H54 (cell line): ENCODE measurements at places on chromosomes 16 and 17.

DNA sequence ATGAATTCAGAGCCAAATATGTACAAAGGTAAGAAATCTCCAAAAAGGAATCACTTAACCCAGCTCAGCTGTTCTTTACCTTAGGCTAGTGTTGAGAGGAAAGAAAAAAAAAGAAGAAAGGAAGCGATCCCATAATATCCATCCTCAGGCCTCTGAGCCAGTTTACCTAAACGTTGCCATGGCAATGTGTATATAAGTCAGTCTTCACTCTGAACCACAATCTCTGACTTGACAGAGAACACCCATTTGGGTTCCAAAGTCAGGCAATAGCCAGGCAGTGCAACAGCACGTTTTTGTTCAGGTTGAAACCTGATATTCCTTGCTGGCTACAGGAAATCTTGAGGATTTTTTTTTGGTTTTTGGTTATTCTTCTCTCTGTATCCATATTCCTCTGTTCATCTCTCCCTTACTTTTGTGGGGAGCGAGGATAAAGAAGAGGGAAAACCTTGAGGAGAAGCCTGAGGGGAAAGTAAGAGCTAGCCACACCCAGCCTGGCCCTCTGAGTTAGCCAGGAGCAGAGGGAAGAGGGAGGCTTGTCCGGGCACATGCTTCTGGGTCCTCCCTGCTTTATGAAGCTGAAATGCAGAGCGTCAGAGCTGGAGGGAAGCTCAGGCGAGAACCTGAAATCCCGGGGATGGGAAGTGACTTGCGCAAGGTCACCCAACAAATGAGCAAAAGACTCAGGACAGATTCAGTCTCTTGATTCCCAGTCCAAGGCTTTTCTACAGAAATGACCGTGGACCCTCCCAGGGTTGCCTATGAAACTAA, 152.7 kb downstream of the SOX9 start:
- no peak for DNase-seq

GRCh38 chr17:29709866-29710519, 87.3 kb upstream of the CORO6 start:
- DNase-seq = no peak

DNA sequence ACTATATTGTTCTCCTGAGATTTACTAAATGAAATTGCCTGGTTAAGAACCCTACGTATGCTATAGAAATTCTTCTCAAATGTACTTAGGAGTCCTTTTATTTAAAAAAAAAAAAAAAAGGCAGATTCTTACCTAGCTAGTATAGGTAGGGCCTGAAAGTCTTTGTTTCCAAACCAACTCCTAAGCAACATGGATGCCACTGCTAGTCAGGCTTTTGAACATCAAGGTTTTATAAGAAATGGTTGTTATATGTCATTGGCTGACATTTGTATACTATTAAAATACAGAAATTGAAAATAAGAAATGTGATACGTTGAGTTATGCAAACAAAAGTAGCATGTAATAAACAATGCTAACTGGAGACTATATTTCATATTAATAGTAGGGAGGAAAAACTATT, 1.2 kb downstream of the EVI2A start:
- DNase-seq = no peak

DNA sequence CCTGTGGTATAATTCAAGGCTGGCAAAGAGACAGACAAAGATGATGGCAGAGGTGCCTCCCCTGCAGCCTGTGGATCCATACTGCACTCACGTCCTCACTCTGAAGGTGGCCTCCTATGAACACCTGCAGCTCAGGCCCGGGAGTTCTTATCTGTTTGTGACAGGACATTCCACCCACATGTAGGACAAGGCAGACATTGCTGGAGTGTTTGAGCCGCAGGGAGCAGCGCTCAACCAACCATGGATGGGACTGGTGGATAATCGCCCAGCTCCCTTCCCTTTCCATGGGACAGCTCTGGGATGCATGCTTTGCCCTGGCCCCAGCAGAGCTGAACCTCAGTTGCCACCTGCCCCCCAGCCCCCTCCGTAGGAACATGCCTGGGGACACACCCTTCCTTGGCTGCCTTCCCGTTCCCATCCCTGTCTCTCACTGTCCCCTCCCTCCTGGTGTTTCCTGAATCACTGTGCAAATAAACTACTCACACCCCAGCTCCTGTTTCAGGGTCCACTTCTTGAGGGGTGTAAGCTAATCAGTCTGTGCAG, 22.2 kb downstream of the ITPRIPL2 start:
- DNase-seq = no peak

DNA sequence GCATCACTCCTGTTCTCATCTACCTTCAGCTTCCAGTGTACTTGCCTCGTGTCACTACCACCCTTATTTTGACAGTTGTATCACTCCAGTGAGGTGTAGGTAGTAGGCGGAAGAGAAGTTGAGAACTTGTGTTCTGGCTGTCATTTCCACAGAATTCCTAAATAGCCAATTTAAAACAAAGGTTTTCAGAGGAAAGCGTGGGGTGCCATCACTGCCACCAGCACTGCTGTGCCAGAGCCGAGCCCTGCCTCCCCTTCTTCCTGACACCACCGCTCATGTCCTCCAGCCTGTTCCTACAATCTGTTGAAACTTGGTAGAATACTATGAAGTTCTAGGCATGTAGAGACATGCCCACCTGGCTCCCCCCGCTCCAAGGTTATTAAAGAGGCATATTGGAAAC, 215.8 kb downstream of the TANC2 start:
- no peak for DNase-seq
